Stimulated activated CD8-positive, alpha-beta memory T cell treated with anti-CD3 and anti-CD28 coated beads, Interleukin-7, amount 100 ng/mL, for 4 hours (primary cell): ENCODE measurements at places on chromosomes 16 and 17.

DNA sequence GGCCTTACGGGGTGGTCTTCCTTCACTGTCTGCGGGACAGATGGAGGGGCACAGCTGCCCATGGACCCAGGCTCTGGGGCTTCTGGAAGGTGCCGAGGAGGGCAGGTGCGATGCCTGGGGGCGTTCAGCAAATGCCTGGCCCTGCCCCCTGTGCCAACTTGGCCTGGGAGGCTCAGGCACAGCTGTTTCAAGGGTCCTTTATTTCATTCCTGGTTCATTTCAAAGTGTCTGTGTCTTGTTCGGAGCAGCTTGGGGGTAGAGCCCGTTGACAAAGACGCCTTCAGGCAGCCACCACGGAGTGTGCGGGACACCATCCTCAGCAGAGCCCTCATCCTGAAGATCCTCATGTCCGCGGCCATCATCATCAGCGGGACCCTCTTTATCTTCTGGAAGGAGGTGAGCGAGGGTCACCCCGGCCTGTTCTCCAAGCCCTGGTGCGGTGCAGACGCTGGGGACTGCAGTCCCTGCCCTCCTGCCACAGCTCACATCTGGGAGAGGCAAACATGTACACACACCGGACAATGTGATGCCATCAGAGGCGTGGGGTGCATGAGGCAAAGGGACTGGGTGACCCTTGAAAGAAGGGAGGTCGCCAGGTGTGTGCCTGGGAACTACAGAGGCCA lies 43.9 kb downstream of the MEAK7 start:
- DNase-seq: no peak

DNA sequence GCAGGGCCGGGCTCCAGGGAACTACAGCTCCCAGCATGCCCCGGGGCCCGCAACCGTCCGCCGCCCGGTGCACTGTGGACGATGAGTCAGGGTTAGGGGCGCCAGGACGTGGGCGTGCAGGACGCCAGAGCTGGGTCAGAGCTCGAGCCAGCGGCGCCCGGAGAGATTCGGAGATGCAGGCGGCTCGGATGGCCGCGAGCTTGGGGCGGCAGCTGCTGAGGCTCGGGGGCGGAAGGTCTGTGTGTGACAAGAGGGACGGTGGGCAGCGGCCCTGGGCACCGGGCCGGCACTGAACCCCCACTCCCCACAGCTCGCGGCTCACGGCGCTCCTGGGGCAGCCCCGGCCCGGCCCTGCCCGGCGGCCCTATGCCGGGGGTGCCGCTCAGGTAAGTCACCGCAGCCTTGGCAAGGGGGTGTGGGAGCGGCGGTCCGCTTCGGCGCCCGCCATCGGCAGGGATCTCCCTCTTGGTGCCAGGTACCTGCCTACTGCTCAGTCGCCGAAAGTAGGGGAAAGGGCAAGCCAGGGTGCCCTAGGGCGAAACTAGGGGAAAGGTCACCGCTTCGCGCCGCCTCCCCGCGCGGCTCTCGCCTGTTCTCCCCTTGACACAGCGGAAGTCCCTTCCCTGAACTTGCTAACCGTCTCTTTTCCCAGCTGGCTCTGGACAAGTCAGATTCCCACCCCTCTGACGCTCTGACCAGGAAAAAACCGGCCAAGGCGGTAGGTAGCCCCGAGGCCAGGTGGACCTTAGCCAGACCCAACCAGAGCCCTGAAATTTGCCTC lies at the start of the genes ACADVL and DLG4:
Gene ACADVL (plus strand): TSS at position 127 of the 781 bp plus-strand sequence. CDS start 47 bp downstream, at position 174.
Gene DLG4 (minus strand): TSS at position 25 of the 781 bp plus-strand sequence.
- peak; percentile 78 for DNase-seq

GRCh38 chr17:49638818-49639217 lies 39.1 kb downstream of the SPOP start:
- DNase-seq: no peak

DNA sequence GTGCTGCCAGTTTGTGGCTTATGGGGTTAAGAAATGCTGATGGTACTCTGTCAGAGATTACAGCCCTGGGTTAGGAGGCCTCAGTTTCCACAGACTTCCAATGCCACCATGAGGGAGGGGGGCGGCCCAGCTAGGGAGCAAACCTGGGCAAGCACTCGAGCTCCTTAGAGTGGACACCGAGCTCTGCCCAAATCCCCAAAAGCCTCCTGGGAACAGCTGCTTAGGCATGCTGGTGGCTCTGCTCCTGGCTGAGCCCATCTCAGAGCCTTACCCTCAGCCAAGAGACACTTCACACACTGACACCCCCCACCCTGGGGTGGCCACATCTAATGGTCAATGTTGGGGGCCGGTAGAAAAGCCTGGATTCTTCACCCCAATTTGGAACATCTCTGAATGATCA lies 66.1 kb downstream of the C16orf78 start:
- DNase-seq: no peak

DNA sequence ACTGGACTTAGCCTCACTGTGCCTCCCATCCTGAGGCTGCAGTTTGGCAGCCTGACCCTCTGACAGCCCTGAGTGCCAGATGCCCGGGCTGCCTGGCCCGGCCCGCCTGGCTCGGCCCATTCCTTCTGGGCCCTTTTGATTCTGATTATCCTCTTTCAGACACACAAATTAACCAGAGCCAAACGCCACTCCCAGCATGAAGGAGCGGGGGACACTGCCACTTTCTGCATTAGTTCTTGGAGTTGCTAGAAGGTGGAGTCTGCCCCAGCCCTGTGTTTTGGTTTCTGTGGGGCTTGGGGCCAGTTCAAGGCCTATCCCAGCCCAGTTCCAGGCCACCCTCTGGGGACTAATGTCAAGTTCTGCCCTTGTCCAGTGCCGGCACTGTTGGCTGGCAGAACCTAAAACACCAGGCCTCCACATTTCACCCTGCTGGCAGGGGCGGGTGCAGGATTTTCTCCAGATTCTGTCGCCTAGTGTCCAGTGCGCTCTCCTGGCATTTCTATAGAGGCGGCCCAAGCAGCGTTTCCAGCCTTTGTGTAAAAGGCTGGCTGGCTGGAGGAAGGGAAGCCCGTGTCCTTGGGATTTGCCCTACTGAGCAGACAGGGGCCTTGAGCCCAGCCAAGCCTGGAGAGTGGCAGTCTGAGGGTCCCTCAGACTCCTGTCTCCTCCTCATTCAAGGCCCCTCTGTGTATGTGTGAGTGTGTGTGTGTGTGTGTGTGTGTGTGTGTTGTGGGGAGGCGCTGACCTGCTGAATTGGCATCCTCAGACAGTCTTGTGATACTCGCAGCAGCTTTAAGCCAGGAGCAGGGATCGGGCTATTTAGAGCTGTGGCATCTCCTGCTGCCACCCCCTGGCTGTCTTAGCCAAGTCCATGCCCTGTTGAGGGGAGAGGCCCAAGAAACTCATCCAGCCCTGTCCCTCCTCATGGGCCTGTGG lies 21.4 kb downstream of the PLCD3 start:
- DNase-seq: no peak

DNA sequence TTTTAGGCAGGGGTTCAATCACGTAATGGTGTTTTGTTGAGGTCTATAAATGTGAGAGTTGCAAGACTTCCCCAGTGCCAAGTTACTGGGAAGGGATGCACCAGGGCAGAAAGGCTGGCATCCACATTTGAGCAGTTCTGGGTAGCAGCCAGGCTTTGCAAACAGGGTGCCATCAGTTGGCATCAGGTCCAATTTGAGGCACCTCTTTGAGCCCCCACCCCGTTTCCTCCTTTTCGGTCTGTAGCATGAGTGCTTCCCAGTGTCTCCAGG lies 142.6 kb upstream of the CACNG5 start:
- DNase-seq: no peak

- DNase-seq: no peak
Measured at GRCh38 chr16:12995721-12996372, 94.4 kb downstream of the SHISA9 start.

DNA sequence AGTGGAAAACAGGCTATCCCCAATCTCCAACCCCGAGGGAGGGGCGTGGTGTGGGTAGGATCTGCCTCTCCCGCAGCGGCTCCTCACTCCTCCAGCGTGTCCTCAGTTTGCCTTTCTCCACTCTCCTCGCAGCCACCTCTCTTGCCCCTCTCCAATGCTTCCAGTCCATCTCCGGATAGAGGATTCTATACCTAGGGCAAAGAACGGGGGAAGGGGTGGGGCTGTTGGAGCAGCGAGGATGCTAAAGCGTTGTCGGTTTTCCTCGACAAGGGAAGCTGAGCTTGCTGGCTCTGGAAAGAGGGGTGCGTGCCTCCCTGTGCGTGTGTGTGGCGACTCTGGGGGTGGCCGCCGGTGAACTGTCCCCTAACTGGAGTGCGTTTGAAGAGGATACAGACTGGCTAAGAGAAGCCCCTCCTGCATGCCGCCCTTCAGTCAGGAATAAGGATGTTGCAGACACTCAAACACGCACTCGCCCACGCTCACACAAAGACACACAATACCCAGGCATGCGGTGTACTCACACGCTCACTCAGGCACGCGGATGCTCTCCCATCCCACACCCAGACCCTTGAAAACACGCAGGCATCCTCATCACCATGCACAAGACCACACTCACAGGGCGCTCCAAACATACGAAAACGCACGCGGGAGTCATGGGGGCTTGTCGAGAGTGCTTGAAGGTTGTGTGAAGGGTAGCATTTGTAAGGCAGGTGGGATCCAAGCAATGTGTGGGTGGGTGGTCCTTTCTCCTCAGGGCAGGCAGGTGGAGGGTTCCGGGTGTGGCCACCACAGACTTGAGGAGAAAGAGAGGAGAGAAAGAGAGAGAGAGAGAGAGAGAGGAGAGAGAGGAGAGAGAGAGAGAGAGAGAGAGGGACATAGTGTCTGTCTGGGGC lies 655 bp upstream of the GPR139 start:
- no peak for DNase-seq

- DNase-seq: no peak
Measured at GRCh38 chr17:58333736-58334207, 5.2 kb upstream of the TSPOAP1 start.

DNA sequence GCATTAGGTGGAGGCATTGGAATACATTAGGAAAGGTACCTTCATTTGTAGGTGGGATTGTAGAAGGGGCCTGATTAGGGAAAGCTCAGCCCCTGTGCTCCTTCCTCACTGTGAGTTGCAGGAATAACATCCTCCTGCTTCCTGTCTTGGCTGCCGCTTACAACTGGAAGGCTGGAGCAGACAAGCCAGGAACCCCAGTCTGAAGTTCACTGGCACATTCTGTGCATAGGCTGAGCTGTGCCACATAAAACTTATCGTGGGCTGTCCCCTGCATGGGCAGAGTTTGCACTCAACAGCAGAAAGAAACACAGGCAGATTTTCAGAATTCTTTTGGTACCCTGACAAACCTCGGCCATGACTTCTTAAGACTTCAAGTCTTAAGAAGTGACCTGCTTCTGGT lies 200.1 kb downstream of the SALL1 start:
- no peak for DNase-seq

- DNase-seq: no peak
Measured at GRCh38 chr16:29729116-29729521, 16.7 kb downstream of the C16orf54 start.

DNA sequence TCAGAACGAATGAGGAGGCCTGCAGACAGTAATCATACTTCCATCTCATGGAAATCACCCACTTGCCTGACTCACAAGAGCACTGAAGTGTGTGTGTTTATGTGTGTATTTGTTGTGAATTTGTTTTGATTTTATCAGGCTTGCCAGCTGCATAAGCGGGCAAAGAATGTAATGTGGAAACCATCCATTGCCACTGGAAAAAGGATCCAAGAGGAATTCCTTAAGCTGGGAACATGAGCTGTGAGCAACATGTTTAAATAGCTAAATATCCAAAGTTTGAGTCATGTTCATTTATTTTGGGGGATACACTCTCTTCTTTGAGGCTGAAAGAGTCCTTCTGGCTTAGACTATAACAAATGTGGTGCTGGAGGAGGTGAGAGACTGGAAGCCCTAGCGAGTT lies 198.4 kb upstream of the TBX2 start:
- DNase-seq: no peak

GRCh38 chr17:55414983-55415382 lies 6.7 kb downstream of the MMD start:
- DNase-seq: no peak

GRCh38 chr17:63438092-63439051 lies 7.7 kb downstream of the CYB561 start:
- DNase-seq: no peak

DNA sequence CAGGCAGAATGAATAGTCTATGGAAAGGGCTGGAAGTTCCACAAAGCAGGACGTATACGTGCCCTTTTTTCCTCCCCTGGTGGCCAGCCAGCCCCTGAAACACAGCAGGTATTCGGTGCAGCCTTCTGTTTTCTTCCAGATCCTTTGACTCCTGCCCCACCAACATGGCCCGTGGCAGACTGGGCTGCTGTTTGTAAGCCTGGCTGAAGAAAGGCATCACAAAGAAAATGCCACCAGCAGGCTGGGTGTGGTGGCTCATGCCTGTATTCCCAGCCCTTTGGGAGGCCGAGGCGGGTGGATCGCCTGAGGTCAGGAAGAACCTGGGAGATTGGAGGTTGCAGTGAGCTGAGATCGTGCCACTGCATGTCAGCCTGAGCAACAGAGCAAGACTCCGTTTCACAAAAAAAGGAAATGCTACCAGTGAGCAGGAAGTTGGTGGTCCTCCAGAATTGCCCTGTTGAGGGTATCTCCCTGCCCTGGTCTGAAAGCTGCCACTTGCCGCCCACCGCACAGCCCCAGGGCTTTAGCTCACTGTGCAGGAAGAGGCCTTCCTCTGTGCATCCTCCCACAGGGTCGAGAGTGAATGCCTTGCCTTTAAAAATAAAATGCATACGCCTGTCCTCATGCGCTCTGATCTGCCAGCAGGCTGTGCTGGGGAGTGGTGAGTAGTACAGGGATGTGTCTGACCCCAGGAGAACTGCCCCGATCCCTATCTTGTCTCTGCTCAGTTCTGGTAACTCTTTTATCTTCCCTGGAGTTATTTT lies 587.7 kb downstream of the MAF start:
- DNase-seq: no peak

GRCh38 chr17:65966072-65966695 lies 225.7 kb downstream of the CEP112 start:
- no peak for DNase-seq

GRCh38 chr17:4118015-4118743 lies 24.7 kb downstream of the ZZEF1 start:
- DNase-seq: no peak

GRCh38 chr17:7011942-7012254 lies 526 bp upstream of the RNASEK start:
- DNase-seq: no peak

GRCh38 chr17:28928061-28928460 lies 23.3 kb downstream of the PHF12 start:
- DNase-seq: no peak

- no peak for DNase-seq
Measured at GRCh38 chr17:1492249-1493206, at the start of gene MYO1C. TSS of gene MYO1C (minus strand) at chr17:1492686. CDS start at chr17:1492487, 199 bp downstream.

GRCh38 chr16:85461022-85461813 lies 151.9 kb upstream of the GSE1 start:
- DNase-seq: no peak

DNA sequence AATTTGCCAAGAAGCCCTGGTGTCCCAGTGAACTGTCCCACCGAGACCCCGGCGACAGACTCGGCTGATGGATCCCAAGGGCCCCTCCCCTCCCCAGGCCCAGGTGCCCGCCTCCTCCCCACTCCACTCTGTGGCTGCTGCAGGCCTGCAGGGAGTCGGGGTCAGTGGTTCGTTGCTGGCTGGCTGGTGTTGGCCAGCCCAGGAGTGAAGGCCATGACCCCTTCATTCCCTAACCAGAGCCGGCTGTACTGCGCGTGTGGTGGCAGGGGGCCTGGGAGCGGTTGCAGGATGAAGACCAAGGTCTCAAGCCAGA lies 9.2 kb upstream of the TBX2 start:
- DNase-seq: no peak
